Kidney (tissue), 22 donors: ENCODE measurements at places on chromosomes 7 and 10. TPM values are rescaled to one million over a fixed set of nuclear protein-coding genes. Genes with fewer than 3 reads are reported as not detected.

DNA sequence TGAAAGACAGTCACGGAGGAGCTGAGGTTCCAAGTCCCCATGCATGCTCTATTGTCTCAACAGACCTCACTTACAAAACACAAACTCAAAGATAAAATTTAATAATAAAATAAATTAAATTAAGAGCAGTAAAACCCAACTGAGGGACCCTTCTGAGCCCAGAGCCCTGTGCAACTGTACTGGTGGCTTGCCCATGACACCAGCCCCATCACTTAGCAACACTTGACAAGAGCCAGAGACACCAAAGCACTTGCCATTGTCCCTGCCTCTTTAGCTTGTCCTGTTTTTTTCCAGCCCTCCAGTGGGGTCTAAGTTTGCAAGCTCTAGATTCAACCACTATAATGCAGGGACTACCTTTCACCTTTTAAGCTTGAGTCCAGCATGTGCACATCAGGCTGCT, 117.9 kb downstream of the JCAD start:
- no peak for DNase-seq
- H3K4me1 ChIP-seq, result no peaks in the 10 kb centered on the region
- no peaks in the 10 kb centered on the region for H3K27me3 ChIP-seq
- H3K4me3 ChIP-seq, result no peak overlapping the region

The CALHM2 gene
- 26.0 TPM for total RNA-seq

GRCh38 chr10:32376097-32376496, 29.1 kb upstream of the EPC1 start:
- no peaks in the 10 kb centered on the region for H3K4me1 ChIP-seq
- H3K27me3 ChIP-seq, result no peaks in the 10 kb centered on the region
- peak overlapping the region; percentile 96 for H3K4me3 ChIP-seq
- H3K36me3 ChIP-seq, result no peaks in the 10 kb centered on the region
- no peak for DNase-seq

- no peak overlapping the region for H3K27ac ChIP-seq
- H3K36me3 ChIP-seq, result no peaks in the 10 kb centered on the region
- no peaks in the 10 kb centered on the region for H3K27me3 ChIP-seq
- DNase-seq, result no peak
- H3K4me3 ChIP-seq, result no peak overlapping the region
- H3K4me1 ChIP-seq, result no peaks in the 10 kb centered on the region
These were observed 49.7 kb upstream of the GLCCI1 start for GRCh38 chr7:7918736-7919448.

- peak overlapping the region; percentile 99 for H3K27ac ChIP-seq
- peak overlapping the region; percentile 97 for H3K4me3 ChIP-seq
- H3K4me1 ChIP-seq, result peaks cover 32% of the 10 kb centered on the region
- DNase-seq, result peak; percentile 93
- H3K36me3 ChIP-seq, result no peaks in the 10 kb centered on the region
These were observed 1.1 kb downstream of the TRIM8 start for GRCh38 chr10:102645388-102645740.

The SLC25A13 gene
- total RNA-seq, result 32.1 TPM

GRCh38 chr10:1872151-1872726, 134.9 kb upstream of the ADARB2 start:
- H3K36me3 ChIP-seq, result no peaks in the 10 kb centered on the region
- no peak for DNase-seq
- H3K27ac ChIP-seq, result no peak overlapping the region
- H3K4me3 ChIP-seq, result no peak overlapping the region
- no peaks in the 10 kb centered on the region for H3K4me1 ChIP-seq

The MBL2 gene
- total RNA-seq, result not detected

The MRPS33 gene
- total RNA-seq, result 43.6 TPM

GRCh38 chr10:114933588-114933987, 4.4 kb upstream of the TRUB1 start:
- no peaks in the 10 kb centered on the region for H3K27me3 ChIP-seq
- H3K36me3 ChIP-seq, result no peaks in the 10 kb centered on the region
- no peak overlapping the region for H3K27ac ChIP-seq
- no peak overlapping the region for H3K4me3 ChIP-seq
- no peaks in the 10 kb centered on the region for H3K4me1 ChIP-seq
- DNase-seq, result no peak

DNA sequence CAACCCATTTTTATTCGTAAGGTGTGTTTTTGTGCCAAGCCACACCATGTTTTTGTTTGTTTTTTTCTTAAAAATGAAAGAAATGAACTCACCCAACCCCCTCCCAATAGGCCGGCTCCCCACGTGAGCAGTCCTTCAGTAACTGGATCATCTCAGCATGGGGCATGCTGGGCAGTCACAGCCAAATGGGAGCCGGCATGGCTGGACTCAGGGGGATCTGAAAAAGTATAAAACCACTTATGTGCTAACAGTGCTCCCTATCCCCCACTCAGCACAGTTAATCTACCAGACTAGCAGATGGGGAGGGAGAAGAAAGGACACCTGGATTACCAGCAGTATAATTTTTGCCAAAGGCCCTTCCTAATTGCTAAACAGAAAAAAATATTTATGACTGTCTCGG, 39.3 kb downstream of the BAZ1B start:
- no peaks in the 10 kb centered on the region for H3K4me1 ChIP-seq
- no peak for DNase-seq
- no peak overlapping the region for H3K4me3 ChIP-seq
- peaks cover 16% of the 10 kb centered on the region for H3K36me3 ChIP-seq
- no peak overlapping the region for H3K27ac ChIP-seq
- no peaks in the 10 kb centered on the region for H3K27me3 ChIP-seq

DNA sequence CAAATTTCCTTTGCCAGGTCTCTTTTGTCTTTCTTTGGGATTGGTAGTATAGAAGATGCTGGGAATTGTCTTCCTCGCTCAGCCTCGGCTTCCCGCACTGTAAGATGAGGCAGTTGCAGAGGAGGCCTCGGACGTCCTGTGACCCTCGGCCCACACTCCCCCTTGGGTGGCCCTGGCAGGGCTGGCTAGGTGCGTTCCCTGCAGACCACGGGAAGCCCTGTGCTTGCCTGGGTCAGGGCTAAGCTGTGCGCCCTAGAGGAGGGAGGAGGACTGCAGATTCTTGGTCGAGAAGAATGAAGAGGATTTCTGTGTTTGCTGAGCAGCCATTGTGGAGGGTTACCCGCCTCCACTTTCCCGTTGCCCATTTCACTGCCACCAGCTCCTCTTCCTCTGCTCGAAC, 42.8 kb downstream of the WIPI2 start:
- no peaks in the 10 kb centered on the region for H3K4me1 ChIP-seq
- no peak overlapping the region for H3K4me3 ChIP-seq
- H3K36me3 ChIP-seq, result peaks cover 13% of the 10 kb centered on the region

GRCh38 chr10:131816157-131816775, 84.5 kb upstream of the PPP2R2D start:
- no peak for DNase-seq
- H3K36me3 ChIP-seq, result no peaks in the 10 kb centered on the region
- H3K4me1 ChIP-seq, result no peaks in the 10 kb centered on the region
- no peaks in the 10 kb centered on the region for H3K27me3 ChIP-seq
- no peak overlapping the region for H3K27ac ChIP-seq
- no peak overlapping the region for H3K4me3 ChIP-seq

DNA sequence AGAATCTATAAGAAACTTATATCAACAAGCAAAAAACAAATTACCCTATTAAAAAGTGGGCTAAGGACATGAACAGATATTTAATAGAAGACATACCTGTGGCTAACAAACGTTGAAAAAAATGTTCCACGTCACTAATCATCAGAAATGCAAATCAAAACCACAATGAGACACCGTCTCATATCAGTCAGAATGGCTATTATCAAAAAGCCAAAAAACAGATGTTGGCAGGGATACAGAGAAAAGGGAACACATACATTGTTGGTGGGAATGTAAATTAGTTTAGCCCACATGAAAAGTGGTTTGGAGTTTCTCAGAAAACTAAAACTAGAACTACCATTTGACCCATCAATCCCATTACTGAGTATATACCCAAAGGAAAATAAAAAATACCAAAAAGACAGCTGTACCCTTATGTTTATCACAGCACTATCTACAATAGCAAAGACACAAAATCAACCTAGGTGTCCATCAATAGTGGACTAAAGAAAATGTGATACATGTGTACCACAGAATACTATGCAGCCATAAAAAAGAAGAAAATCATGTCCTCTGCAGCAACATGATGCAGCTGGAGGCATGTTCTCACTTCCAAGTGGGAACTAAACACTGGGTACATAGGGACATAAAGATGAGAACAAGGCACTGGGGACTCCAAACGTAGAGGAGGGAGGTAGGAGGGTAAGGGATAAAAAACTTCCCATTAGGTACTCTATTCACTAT, 83.8 kb upstream of the TMEM168 start:
- no peak overlapping the region for H3K27ac ChIP-seq
- DNase-seq, result no peak
- H3K4me3 ChIP-seq, result no peak overlapping the region
- no peaks in the 10 kb centered on the region for H3K4me1 ChIP-seq
- H3K27me3 ChIP-seq, result no peaks in the 10 kb centered on the region

The NEBL gene
- total RNA-seq, result 21.2 TPM

DNA sequence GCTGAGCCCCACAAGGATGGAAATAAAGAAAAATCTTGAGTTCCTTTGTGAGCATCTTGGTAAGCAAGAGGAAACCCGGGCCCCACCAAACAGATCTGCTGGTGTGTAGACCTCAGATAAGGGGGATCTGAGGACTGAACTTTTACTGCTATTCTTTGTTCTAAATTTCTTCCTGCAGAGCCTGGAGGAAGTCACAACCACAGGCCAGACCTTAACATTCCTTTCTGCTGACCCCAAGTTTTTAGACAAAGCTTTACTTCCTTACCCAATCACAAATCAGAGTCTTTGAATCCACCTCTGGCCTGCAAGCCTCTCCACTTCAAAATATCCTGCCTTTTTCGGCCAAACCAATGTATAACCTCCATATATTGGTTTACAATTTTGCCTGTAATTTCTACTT, 352.6 kb upstream of the AUTS2 start:
- no peaks in the 10 kb centered on the region for H3K36me3 ChIP-seq
- H3K27ac ChIP-seq, result no peak overlapping the region
- H3K4me3 ChIP-seq, result no peak overlapping the region
- no peaks in the 10 kb centered on the region for H3K27me3 ChIP-seq
- no peak for DNase-seq
- H3K4me1 ChIP-seq, result no peaks in the 10 kb centered on the region

- H3K36me3 ChIP-seq, result no peaks in the 10 kb centered on the region
- no peaks in the 10 kb centered on the region for H3K4me1 ChIP-seq
- no peak for DNase-seq
- H3K4me3 ChIP-seq, result no peak overlapping the region
These were observed 19.8 kb upstream of the PRRT4 start for GRCh38 chr7:128381161-128381821.

The SRRT gene
- 127 TPM for total RNA-seq

DNA sequence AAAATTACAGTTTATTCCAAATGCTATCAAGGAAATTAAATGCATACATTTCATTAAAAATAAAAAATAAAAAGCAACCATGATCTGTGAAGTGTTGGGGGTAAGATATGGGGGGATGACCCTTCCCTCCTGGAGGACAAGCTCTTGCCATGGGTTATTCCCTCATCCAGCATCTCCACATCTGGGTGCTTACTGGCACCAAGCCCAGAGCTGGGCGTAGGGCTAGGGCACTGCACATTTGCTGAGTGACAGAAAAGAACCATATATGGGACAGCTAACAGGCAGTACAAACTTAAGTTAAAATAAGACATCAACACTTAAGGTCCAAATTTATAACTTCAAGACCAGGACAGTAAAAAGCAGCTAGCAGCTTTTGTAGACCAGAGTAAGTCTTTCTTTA, 10.2 kb downstream of the CCDC6 start:
- no peaks in the 10 kb centered on the region for H3K36me3 ChIP-seq
- no peak overlapping the region for H3K27ac ChIP-seq
- no peaks in the 10 kb centered on the region for H3K27me3 ChIP-seq
- DNase-seq, result no peak
- H3K4me1 ChIP-seq, result peaks cover 27% of the 10 kb centered on the region
- no peak overlapping the region for H3K4me3 ChIP-seq

DNA sequence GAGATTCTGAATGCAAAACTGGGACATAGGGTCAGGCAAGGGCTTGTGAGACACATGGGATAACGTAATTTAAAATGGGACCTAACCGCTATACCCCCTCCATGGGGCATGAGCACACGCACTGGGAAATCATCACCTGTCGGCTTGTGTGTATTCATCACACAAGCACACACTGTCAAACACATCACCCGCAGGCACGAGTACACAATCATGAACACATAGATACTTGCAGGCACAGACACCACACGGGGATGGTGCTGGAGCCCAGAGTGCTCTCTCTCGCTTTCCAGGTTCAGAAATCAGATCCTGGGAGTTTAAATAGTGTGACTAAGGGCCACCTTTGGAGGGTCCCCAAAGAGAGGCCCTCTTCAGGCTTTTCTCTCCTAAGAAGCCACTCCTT, 19.6 kb upstream of the TLX1 start:
- H3K27ac ChIP-seq, result no peak overlapping the region
- no peak for DNase-seq
- no peak overlapping the region for H3K4me3 ChIP-seq

The AKR1C8 gene
- total RNA-seq, result 0.66 TPM

The INMT gene
- total RNA-seq, result 44.8 TPM

DNA sequence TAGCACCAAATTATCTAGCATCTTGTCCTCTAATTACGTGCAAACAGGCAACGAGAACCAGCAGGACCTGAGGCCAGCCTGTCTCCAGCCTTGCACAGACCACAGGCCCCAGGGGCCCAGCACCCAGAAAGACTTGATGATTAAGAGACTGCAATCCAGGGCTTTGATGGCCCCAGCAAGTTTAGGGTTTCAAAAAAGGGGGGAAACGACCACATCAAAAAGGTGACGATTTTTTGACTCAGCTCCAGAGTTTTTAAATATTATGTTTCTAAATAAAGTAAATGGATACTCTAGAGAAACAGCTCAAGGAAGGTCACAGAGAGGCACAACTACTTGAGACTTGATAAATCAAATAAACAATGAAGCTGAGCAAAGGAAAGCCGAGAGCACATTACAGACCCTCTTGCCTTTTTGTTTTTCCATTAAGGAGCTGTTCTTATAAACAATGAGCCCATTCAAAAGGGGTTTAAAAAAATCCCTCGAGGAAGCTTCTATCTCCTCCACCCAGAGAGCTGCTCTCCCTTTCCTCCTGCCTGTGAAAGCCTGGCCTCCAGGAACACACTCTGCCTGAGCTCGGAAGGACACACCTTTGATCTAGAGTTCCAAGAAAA, 44.1 kb downstream of the GLI3 start:
- H3K27ac ChIP-seq, result no peak overlapping the region
- no peaks in the 10 kb centered on the region for H3K27me3 ChIP-seq
- no peaks in the 10 kb centered on the region for H3K36me3 ChIP-seq
- no peak overlapping the region for H3K4me3 ChIP-seq

The CFAP70 gene
- 6.0 TPM for total RNA-seq

The EPO gene
- total RNA-seq, result not detected

DNA sequence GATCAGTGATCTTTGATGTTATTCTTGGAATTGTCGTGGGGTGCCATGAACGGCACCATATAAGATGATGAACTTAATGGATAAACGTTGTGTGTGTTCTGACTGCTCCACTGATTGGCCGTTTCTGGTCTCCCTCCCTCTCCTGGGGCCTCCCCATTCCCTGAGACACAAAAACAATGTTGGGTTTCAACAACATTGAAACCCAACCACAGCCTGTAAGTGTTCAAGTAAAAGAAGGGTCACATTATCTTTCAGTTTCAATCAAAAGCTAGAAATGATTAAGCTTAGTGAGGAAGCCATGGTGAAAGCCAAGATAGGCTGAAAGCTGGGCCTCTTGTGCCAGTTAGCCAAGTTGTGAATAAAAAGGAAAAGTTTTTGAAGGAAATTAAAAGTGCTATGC, 19.5 kb downstream of the EN2 start:
- no peak overlapping the region for H3K4me3 ChIP-seq
- no peaks in the 10 kb centered on the region for H3K36me3 ChIP-seq
- peaks cover 37% of the 10 kb centered on the region for H3K27me3 ChIP-seq
- DNase-seq, result no peak
- H3K27ac ChIP-seq, result no peak overlapping the region
- no peaks in the 10 kb centered on the region for H3K4me1 ChIP-seq

The SP8 gene
- total RNA-seq, result not detected
